Stimulated activated CD8-positive, alpha-beta memory T cell treated with anti-CD3 and anti-CD28 coated beads, Interleukin-4, amount 100 ng/mL, for 24 hours (primary cell): ENCODE measurements at places on chromosomes 3 and 15.

DNA sequence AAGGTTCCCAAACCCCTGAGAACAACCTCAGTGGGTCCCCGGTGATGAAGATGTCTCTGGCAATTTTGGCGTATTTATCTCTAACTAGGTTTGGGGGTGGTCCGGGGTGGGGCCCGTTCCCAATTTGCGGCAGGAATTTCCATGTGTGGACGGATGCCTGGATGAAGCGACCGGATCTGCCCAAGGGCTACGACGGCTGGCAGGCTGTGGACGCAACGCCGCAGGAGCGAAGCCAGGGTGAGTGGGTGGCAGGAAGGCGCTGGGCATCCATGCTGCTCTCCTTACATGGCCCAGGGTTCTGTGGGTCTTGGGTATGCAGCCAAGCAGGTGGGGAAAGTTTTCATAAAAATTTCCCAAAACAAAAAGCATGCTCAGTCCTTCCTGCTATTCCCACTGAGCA, 29.3 kb downstream of the TGM4 start:
- no peak for DNase-seq

DNA sequence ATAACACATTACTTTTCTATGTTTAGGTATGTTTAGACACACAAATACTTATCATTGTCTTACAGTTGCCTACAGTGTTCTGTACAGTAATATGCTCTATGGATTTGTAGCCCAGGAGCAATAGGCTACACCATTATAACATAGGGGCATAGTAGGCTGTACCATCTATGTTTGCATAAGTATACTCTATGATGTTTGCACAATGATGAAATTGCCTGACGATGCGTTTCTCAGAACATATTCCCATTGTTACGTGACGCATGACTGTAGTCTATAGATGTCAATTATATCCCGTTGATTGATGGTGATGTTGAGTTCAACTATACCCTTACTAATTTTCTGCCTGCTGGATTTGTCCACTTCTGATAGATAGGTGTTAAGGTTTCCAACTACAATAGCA, 139.4 kb upstream of the PFN2 start:
- no peak for DNase-seq

- DNase-seq = peak; percentile 80
These were observed at the start of gene MPI for GRCh38 chr15:74889883-74890664. Gene MPI (plus strand): TSS chr15:74890042. CDS start chr15:74890074, 32 bp downstream.

DNA sequence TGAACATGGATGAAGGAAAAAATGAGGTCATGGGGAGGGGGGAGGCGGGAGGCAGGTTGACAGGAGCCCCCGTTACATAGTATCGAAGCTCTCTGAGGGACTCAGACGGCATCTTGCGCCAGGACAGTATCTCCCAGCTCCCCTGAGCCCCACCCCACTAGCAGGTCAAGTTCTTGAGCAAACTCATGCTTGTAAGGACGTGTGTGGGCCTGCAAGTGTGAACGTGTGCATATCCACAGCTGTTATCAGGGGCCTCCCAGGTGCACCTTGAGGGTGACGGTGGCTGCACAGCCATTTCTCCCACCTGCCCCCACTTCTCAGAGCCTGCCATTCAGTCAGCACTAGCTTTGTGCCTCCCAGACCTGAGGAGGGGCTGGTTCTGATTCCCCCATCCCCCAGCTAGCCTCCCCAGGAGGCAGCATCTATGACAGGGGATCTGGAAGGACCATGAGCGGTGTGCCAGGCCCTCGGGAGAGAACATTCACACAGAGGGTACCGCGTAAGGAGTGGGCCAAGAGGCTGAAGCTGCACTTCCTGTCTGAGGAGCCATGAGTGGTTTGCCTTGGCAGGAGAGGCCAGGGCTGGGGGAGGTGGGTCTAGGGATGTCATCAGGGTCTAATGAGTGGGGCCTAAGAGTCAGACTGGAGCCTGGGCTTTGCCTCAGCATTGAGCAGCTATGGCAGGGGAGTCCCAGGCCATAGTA, 2.9 kb downstream of the SEMA3F start:
- no peak for DNase-seq

DNA sequence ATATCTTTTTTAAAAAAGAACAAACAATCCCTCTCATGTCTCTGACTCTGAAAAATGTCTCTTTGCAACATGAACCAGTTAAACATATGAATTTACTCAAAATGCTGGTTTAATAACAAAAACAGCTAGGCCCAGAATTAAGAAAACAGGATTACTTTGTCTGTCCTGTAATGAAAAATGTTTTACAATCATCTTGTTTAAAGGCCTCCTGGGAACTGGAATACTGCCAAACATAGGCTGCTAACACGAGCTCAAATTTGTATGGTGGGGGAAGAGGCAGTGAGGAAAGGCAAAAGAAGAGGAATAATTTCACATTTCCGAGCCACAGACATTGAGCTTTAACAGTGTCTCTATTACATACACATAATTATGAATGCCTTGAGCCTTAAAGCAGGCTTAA, 61.7 kb upstream of the PPIB start:
- no peak for DNase-seq

GRCh38 chr15:57821826-57822225, 115.3 kb downstream of the POLR2M start:
- DNase-seq = no peak

DNA sequence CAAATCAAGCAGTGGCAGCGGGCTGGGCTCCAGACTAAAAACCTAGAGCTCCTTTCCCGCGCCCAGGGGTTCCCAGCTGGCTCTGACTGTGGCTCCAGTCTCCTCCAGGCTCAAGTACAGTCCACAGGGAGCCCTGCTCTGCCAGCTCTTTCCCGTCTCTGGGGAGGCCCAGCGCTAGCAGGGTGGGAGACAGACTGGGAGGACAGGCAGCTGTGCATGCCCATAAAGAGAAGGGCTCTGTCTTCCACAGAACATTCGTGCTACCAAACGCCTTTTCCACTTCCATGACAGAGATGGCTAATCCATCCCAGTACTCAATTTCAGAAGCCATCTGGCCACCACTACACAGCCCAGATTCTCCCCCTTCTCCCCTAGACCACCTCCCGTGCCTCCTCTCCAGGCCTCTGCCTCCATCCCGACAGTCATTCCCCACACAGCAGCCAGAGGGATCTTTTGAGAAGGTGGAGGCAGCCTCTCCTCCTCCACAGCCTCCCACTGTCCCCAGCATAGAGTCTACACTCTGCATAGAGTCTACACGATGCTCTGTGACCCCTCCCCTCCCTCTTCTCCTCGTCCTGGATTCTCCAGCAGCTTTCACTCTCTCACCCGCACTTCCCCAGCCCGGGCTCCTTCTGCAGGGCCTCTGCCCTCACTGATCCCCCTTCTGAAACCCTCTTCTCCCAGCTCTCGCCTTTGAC, 6.8 kb upstream of the DUSP7 start:
- no peak for DNase-seq
